Activated CD4-positive, alpha-beta T cell treated with anti-CD3 and anti-CD28 coated beads, Interleukin-2, amount 10 ng/mL, durations not matched to agents 24 days and 14 days (primary cell): ENCODE measurements at places on chromosomes 2 and 18. TPM values are rescaled to one million over a fixed set of nuclear protein-coding genes. Genes with fewer than 3 reads are reported as not detected.

CMPK2 gene
- total RNA-seq: 6.4 and 6.9 TPM in 2 replicates

ALKAL2 gene
- 0.28 and 0.33 TPM in 2 replicates for total RNA-seq

LHCGR gene
- not detected in 2 replicates for total RNA-seq

CRYBA2 gene
- total RNA-seq: not detected in 2 replicates

MYO3B gene
- total RNA-seq: 0.95 and 1.5 TPM in 2 replicates

ELOA2 gene
- total RNA-seq: not detected in 2 replicates

AQP12B gene
- not detected in 2 replicates for total RNA-seq

KCNJ3 gene
- not detected in 2 replicates for total RNA-seq

FAHD2A gene
- total RNA-seq: 35.8 and 36.0 TPM in 2 replicates

KRTCAP3 gene
- total RNA-seq: 4.6 and 5.2 TPM in 2 replicates

KCNG2 gene
- not detected in 2 replicates for total RNA-seq

FSHR gene
- not detected in 2 replicates for total RNA-seq

OTOS gene
- total RNA-seq: not detected in 2 replicates

CCL20 gene
- 3.2 and 4.4 TPM in 2 replicates for total RNA-seq

CCDC150 gene
- 18.2 and 21.1 TPM in 2 replicates for total RNA-seq

NOL4 gene
- not detected in 2 replicates for total RNA-seq

LRRC30 gene
- not detected in 2 replicates for total RNA-seq

TMEM169 gene
- total RNA-seq: 0.51 and 0.97 TPM in 2 replicates

HOXD10 gene
- total RNA-seq: not detected in 2 replicates

ZC3H6 gene
- total RNA-seq: 4.9 and 6.2 TPM in 2 replicates

KYNU gene
- total RNA-seq: not detected in 2 replicates

UCN gene
- 1.9 and 2.7 TPM in 2 replicates for total RNA-seq

ATL2 gene
- total RNA-seq: 58.1 and 67.3 TPM in 2 replicates

KIAA2012 gene
- not detected in 2 replicates for total RNA-seq

GATA6 gene
- total RNA-seq: not detected in 2 replicates

UGT1A9 gene
- total RNA-seq: not detected in 2 replicates

SH2D6 gene
- 0.69 and 0.96 TPM in 2 replicates for total RNA-seq

RBBP8 gene
- total RNA-seq: 97.8 TPM in 2 replicates

STON1 gene
- total RNA-seq: 0.93 and 1.3 TPM in 2 replicates

SERPINB10 gene
- not detected in 2 replicates for total RNA-seq

CCDC121 gene
- total RNA-seq: 0.54 and 0.63 TPM in 2 replicates

HOXD12 gene
- not detected in 2 replicates for total RNA-seq

ADAM23 gene
- total RNA-seq: 0.05 and 0.38 TPM in 2 replicates

GCA gene
- 13.6 and 16.2 TPM in 2 replicates for total RNA-seq

MRPL53 gene
- 89.0 and 115 TPM in 2 replicates for total RNA-seq

DOK6 gene
- not detected in 2 replicates for total RNA-seq

ALPP gene
- total RNA-seq: not detected in 2 replicates

RAB27B gene
- total RNA-seq: 0.33 and 0.45 TPM in 2 replicates

THOC1 gene
- total RNA-seq: 71.2 and 78.9 TPM in 2 replicates

SDC1 gene
- total RNA-seq: 0.63 and 1.1 TPM in 2 replicates

SULT1C2 gene
- not detected in 2 replicates for total RNA-seq

CXCR2 gene
- 0.07 and 0.19 TPM in 2 replicates for total RNA-seq

PARD6G gene
- 0.40 and 0.47 TPM in 2 replicates for total RNA-seq

HS6ST1 gene
- 20.1 and 22.0 TPM in 2 replicates for total RNA-seq

ANKRD53 gene
- total RNA-seq: not detected in 2 replicates

TUBA4B gene
- not detected in 2 replicates for total RNA-seq

UGT1A8 gene
- not detected in 2 replicates for total RNA-seq

POTEJ gene
- total RNA-seq: not detected in 2 replicates

TOGARAM2 gene
- total RNA-seq: 4.8 and 6.7 TPM in 2 replicates

CIB4 gene
- total RNA-seq: not detected in 2 replicates

GKN1 gene
- not detected in 2 replicates for total RNA-seq

CPS1 gene
- total RNA-seq: 0.75 and 0.88 TPM in 2 replicates

EMX1 gene
- total RNA-seq: 0.09 TPM in 1 of 2 replicates, not detected in the other
